ENCODE measurements at places on chromosomes 11 and 22.
A peak's percentile ranks its signal among the peaks of the same experiment; 100 is the strongest.

GRCh38 chr11:112605093-112605666, 344.5 kb upstream of the PLET1 start:
- DNase-seq = no peak

- no peak for DNase-seq
These were observed 72.1 kb upstream of the TENM4 start for GRCh38 chr11:79512706-79513469.

GRCh38 chr11:133867456-133867855, 22.1 kb upstream of the SPATA19 start:
- DNase-seq = no peak

DNA sequence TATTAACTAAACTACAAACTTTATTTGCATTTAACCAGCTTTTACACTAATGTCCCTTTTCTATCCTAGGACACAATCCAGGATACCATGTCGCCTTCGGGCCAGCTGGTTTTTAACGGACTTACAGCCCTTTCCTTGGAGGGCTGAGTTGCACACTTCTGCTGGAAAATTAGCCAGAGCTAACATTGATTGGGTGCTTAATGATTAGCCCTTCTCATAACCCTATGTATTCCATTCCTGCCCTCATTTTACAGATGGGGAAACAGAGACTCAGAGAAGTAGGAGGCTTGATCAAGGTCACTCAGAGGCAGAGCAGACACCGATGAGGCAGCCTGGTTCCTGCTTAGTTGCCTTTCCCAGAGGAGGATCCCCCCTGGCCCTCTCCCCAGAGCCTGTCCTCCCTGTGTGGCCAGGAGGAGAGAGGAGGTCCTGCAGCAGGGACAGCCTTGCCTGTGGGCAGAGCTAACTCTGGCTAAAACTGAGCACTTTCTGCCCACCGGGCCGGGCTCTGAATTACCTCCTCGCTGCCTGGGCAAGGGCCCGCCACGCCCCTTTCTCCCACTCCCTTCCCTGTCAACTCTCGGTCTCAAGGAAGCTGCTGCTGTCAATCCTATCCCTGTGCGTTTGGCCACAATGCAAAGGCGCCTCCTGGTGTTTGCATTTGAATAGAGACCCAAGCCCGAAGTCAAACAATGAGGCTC, 59.6 kb upstream of the PAX6 start:
- peak; percentile 27 for DNase-seq

DNA sequence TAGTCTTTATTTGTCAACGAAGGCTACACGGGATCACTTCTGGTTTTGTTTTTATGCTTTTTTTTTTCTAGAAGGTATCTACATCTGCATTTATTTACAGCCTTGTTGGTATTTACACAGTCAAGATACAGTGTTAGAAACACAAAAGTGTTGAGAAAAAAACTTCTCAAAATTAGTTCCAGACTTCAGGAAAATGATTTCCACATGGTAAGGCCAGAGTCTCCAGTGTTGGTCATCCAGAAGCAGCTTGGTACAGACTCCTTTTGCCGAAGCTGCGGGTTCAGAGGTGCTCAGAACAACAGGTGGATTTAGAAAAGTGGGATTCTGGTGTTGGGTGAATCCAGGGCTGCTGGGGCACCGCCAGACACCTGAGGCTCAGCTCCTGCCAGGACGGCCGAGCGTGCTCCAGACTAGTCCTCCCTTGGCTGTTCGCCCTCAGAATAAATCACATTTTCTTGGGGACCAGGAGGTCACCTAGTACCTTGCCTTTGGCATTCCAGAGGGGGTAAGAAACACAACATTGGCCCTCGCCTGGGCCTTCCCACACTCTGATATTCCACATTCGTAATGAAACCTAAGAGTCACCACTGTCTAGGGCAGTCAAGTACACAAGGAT, 78.7 kb upstream of the NARS2 start:
- DNase-seq = no peak

Measured in frontal cortex (tissue), 4 donors.